ENCODE measurements at places on chromosomes 16 and 17.

DNA sequence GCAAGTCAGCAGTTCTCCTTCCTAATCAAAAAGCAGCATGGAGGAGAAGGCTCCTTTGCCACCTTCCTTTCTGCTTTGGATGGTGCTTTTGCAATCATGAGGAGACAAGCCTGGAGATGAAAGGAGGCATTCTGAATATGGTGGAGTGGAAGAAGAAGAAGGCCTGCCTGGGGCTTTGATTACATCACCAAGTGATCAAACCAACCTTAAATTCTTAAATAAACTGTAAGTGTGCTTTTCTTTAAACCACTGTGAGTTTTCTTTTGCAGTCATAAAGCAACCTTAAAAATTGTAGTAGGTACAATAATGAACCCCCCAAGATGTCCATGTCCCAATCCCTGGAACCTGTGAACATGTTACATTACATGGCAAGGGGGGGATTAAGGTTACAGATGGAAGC lies 31.7 kb upstream of the IL21R start:
- DNase-seq, result no peak

DNA sequence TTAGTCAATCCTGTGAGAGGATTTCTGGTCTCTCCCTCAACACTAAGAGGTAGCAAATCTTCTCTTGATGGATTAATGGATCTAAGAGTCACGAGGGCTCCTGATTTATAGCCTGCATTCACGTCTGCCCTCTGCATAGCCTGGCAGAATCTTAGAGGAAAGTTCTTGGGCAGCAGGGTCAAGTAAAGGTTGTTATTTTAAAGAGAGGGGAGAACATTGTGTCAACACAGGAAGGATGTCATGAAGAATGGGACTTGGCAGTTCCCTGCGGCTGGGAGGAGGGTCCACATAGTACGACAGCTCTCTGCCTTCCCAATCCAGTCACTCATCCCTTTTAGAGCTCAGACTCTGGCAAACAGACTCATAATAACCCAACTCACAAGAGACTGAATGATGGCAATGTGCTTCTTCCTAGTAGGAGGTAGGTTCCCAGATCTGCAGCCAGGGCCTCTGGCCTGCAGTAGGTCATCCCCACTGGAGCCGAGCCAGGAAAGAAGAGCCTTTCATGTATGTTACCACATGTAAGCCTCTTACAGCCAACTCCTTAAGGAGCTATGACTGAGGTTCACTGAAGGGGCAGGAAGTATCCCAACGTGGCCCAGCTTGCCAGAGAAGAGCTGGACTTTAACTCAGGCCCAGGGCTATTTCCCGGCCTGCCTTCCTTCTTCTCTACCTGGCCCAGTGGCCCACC lies 25.4 kb upstream of the RPTOR start:
- no peak for DNase-seq

GRCh38 chr17:39623356-39623950 lies 3.3 kb upstream of the PPP1R1B start:
- peak; percentile 94 for DNase-seq

DNA sequence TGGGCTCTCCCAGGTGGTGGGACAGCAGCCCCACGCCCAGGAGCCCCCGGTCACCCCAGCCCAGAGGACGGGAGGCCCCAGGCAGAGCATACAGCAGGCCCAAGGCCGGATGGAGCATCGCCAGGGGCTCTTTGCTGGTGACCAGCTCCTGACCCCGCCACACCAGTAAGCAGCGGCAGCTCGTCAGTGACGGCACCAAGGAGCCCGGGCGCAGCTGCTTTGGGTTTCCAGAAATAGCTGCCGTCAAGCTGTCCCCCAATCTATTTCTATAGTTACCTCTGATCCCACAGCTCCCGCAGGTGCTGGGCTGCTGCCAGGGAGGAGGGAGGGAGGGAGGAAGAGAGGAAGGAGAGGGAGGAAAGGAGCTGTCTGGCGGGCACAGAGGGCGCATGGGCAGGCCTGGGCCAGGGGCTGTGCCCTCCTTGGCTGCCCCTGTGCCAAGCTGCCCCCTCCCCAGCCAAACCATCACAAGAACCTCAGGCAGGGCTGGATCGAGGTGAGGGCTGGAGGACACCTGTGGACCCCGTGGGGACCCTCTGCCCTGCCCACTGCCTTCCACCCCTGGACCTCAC lies 10.8 kb upstream of the RASD1 start:
- DNase-seq, result no peak

DNA sequence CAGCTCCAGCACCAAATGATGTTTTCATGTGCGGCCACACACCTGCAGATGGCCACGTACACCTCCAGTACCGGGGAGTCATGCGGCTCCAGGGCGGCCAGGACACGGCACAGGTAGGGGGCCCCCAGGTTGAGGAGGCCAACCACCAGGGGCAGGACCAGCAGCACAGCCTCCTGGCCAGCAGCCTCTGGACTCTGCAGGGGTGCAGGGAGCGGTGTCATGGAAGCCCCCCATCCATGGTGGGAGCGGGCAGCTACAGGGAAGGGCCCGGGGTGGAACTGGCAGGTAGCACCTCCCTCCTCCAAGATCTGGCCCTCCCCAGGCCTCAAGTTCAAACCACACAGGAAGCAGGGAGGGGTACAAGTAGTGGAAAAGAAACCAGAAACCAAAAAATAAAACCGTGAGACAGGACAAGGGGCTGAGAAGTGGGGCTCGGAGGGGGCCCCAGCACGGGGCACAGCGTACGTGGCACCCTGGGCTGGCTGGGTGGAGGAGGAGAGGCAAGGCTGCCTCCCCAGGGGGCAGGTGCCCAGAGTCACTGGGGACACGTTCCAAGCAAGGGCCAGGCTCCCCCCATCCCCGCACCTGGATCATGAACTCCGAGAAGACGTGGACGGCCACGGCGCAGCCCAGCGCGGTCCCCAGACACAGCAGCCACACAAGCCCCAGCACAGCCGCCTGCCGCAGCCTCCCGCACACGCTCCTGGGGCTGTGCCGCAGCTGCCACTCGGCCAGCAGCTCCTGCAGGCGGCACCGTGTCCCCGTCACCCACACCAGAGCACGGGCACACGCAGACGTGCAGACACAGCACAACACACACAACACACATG lies 7.4 kb downstream of the TMC6 start:
- DNase-seq, result no peak

- DNase-seq, result peak; percentile 94
These were observed 54.7 kb downstream of the CBFA2T3 start for GRCh38 chr16:88922114-88922825.

GRCh38 chr17:10657879-10658278 lies 770 bp upstream of the MYH3 start:
- DNase-seq, result peak; percentile 49

GRCh38 chr17:81246679-81247338 lies 7.7 kb downstream of the NDUFAF8 start:
- no peak for DNase-seq

DNA sequence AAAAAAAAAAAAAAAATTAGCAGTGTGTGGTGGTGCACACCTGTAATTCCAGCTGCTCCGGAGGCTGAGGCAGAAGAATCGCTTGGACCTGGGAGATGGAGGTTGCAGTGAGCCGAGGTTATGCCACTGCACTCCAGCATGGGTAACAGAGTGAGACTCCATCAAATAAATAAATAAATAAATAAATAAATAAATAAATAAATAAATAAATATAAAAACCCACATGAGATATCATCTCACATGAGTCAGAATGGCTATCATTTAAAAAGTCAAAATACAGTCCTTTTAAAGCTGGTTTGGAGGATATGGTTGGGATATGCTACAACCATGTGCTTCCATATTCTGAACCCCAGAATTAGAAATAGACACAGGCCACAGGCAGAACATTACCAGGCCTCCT lies 114.3 kb downstream of the WSCD1 start:
- no peak for DNase-seq

DNA sequence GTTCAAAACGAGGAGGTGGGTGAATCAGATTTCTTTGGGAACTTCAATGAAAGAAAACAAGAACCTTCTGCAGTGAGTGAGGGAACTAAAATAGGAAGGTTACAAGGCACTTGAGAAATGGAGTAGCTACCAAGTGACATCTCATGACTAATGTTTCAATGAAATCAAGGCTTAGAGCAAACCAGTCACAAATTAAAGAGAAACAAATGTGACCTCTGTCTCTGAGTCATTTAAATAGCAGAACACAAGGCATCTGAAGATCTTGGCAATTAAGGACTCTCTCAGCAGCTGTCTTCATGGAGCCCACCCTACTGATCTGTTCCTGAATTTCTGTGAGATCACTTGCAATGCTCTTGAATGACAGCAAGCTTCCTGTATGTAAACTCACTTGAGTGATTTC lies 109.5 kb downstream of the CDH11 start:
- no peak for DNase-seq

DNA sequence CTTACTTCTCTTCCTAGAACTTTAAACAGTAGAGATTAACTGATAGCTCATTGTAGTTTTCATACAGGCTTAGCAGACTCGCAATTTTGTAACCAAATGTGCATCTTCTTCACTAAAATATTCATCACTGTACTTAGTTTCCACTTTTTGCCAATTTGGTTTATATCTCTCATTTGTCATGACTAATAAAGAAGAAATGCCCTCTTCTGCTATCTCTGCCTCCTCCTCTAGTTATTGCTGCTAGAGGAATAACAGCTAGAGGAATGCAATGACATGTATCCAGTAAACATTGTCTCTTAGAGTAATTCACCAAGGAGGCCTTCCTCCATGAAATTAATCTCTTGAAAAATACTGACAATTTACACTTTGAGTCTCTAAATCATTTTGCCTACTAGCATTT lies 115.5 kb upstream of the COX10 start:
- no peak for DNase-seq

DNA sequence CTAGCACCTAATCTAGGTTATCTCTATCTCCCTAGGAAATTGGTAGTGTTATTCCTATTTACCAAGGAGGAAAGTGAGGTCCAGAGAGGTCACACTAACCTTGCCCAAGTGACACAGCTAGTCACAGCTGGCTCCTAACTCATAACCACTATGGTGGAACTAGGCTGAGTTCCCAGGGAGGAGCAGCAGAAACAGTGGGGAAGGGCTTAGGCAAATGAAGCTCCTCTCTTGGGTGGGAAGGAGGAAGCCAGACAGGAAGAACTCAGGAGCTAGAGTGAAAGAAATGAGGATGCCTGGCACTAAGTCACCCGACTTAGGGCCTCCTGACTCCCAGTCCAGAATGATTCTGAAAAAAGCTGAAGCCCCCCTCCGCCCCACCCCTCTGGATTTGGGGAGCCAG lies 34.5 kb downstream of the PSME3IP1 start:
- no peak for DNase-seq

DNA sequence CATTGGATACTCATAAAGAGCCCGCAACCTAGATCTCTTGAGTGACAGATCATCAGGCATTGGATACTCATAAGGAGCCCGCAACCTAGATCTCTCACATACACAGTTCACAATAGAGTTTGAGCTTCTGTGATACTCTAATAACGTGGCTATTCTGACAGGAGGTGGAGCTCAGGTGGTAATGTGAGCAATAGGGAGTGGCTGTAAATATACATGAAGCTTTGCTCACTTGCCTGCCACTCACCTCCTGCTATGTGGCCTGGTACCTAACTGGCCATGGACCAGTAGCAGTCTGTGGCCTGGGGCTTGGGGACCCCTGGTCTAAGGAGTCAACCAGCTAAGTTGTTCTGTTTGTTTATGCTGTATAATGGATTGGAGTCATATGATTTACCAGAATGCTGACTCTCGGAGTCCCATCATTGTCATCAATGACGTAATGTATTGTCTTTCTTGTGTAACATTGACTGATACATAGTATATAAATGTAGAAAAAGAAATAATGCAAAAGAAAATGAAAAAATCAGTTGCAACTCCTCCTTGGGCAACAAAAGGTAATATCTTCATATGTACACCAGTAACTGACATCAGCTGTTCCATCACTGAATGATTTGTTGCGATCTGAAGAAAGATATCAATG lies 17.5 kb downstream of the ABCA9 start:
- no peak for DNase-seq

DNA sequence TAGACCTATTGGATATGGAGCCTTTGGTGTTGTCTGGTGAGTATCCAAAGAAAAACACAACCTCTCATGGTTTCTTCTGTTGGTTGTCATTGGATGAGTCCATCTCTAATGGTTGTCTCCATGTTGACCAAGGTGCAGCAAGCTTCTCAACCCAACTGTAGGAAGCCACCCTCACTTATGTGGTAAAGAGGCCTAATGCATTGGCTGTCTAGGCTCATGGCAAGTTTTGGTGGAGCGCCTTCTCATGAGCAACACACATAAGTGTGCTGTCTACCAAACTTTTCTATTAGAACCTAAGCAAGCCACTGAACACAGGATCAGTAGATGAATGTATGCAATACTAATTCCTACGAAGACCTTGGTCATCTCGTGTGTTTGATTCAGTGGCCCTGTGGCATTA lies 819 bp downstream of the NLK start:
- DNase-seq, result no peak

DNA sequence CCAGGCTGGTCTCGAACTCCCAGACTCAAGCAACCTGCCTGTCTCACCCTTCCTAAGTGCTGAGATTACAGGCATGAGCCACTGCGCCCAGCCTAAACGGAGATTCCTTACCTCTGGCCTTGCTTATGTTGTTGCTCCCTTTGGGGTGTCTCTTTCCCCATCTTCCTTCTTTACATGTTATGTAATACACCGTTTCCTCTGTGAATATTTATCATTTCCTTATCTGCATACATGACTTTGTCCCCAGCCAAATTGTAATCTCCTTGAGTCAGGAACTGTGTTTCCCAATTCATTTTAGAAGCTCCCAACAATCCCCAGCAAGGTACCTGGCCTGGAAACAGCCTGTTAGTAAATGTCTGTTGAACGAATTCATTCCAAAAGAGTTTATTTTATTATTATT lies 15.7 kb downstream of the COPZ2 start:
- peak; percentile 4 for DNase-seq

- no peak for DNase-seq
These were observed 25.0 kb downstream of the MAP3K3 start for GRCh38 chr17:63647065-63647725.

- DNase-seq, result no peak
These were observed 93.1 kb downstream of the SALL1 start for GRCh38 chr16:51057969-51058337.

DNA sequence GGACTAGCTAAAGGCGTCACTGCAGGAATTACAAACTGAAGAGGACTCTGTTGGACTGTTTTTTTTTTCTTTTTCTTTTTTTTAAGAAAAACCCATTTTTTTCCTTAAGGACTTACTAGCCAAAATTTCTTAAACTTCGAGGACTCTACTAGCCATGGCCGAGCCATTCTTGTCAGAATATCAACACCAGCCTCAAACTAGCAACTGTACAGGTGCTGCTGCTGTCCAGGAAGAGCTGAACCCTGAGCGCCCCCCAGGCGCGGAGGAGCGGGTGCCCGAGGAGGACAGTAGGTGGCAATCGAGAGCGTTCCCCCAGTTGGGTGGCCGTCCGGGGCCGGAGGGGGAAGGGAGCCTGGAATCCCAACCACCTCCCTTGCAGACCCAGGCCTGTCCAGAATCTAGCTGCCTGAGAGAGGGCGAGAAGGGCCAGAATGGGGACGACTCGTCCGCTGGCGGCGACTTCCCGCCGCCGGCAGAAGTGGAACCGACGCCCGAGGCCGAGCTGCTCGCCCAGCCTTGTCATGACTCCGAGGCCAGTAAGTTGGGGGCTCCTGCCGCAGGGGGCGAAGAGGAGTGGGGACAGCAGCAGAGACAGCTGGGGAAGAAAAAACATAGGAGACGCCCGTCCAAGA lies 878 bp downstream of the HEXIM1 start:
- no peak for DNase-seq

- no peak for DNase-seq
These were observed 1216.3 kb upstream of the GOT2 start for GRCh38 chr16:59950431-59950830.

All from mesenteric fat pad (tissue), 1 donor.